ENCODE measurements at places on chromosomes 4 and X.
A peak's percentile ranks its signal among the peaks of the same experiment; 100 is the strongest.

DNA sequence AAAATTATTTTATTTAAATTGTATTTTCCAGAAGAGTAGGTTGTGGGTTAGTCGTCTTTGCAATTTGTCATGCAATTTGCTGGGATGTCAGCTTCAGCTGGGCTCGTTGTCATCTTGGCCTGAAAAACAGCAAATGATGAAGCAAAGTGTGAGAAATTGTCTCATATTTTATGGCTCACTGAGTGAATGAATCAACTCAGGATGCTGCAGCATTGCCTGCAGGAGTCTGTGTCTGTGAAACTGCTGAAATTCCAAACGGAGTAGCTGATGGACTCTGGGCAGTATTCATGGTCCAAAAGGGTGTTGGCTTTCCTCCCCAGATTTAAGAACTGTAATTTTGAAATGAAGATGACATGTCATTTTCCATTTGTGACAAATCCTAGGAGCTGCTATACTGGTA is 37.2 kb downstream of the CXCL8 start:
- DNase-seq: peak; percentile 13

- DNase-seq: no peak
Measured at GRCh38 chr4:54473798-54474197, 184.0 kb upstream of the KIT start.

- DNase-seq: peak; percentile 47
Measured at GRCh38 chr4:16496501-16496900, 270.2 kb upstream of the TAPT1 start.

DNA sequence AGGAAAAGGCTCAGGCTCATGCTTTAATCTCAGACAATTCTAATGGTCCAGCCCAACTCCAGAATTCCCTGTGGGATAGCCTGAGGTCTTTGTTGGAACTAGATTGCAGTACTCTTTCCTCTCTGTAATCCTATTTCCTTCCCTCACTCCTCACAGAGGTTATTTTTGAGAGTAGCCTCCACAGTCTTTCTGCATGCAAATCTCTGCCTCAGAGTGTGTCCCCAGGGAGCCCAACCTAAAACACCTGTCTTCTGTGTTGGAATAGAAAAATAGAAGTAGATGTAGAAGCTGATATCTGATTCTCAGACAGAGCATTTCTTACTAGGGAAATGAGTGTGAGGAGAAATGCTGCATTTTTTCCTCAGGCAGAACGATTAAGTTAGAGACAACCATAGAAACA is 915.5 kb upstream of the EPHA5 start:
- no peak for DNase-seq

- DNase-seq: no peak
Measured at GRCh38 chr4:185167234-185167633, 24.2 kb downstream of the SLC25A4 start.

GRCh38 chr4:88009871-88010270 is 2.4 kb downstream of the PKD2 start:
- DNase-seq: no peak

GRCh38 chrX:55336176-55336575 is 71.5 kb upstream of the PAGE3 start:
- DNase-seq: no peak

- DNase-seq: peak; percentile 6
Measured at GRCh38 chrX:55758033-55758432, 40.5 kb downstream of the RRAGB start.

- no peak for DNase-seq
Measured at GRCh38 chrX:45157647-45158046, 43.0 kb downstream of the DIPK2B start.

DNA sequence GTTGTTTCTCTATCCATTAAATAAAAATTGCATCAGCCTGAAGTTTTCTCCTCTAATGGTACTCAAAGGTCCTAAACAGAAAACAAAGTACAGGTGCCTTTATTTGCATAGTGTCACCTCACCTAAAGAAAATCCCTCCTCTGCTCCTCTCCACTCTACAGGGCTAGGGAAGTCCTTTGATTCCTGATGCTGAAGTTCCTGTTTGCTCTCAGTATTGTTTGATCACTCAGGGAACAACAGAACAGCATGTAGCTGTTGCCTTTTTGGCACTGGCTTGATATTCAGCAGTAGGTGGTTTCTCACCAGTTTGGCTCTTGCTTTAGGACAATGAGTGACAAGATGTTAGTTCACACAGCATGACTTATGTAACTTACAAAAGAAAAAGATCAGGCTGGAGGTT is 156.2 kb upstream of the SLC7A11 start:
- DNase-seq: no peak

DNA sequence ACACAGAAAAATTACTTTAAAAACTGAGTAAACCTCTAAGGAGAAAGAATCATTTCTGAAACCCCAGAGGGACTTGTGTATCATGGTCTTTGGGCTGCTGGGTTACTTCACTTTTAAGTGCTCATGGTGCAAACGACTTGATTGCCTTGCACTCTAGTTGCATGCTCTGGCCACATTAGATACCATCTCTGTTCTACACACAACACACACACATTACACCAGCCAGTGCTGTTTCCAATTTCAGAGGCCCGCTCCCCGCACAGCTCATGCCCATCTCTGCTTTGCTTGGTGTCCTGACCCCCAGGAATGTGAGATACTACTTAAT is 2.1 kb downstream of the PPP3CA start:
- no peak for DNase-seq

DNA sequence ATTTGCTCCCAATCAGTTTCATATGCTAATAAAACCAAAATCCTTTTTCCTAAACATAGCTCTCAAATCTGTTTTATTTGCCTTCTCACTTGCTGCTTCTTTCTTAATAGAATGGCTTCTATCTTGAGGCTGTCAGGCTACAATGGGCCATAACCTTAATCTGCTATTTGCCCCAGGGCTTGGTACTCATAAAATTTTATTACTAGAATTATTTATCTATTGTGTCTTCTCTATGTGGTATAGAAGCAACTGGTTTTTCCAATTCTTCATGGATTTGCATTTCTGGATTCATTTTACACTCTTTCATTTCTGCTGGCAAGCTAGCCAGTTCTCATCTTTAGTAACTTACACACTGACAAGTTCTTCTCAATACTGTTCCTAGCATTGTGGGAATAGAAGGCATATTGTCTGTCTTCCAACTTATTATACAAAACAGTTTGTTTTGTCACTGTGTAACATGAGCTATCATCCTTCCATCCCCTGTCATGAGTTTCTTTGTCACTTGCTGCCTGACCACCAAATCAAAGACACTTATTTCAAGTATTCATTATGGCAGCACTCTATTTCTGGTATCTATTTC is 96.6 kb upstream of the KCNIP4 start:
- no peak for DNase-seq

DNA sequence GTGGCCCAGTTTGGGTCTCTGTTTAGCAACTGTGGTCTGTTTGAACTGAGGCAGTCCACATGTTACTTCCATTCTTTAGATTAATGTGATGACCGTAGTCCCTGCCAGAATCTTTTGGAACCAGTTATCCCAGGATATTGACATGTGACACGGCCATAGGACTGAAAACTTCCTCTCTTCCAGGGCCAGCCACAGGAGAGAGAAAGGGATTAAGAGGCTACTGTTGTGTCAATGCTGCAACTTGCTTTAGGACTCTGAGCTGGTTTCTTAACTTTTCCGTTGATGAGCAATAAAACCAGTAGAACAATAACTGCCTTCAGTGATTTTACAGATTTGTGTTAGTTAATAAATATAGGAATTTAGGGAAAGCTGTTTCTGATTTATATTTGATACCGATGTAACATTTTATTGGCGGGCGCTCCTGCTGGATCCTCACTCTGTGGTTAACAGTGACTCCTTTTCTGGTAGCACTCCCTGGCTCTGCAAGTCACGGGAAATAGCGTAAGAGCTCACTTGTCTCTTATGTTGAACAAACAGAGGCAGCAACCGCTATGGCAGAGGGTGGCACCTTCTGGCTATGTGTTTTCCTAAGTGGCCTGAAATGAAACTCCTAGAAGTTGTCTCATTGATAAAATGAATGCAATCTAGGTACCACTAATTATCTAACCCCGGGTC is 2.5 kb downstream of the TENM3 start:
- no peak for DNase-seq

DNA sequence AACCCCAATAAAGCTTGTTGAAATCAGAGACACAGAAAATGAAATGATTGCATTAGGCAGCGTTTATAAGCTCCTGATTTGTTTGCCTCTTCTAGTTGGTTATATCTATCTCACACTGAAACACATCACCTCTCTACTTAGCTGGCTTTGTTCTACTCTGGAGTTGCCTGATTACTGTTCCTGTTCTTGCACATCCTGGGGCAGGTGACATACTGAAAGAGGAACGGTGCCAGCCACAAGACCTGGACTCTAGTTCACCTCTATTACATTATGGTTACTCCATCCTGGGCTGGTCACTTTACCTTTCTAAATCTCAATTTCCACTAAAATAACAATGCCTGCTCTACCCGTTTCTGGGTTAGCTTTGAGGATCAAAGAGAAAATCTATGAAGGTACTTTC is 47.9 kb downstream of the TRIM2 start:
- DNase-seq: no peak

DNA sequence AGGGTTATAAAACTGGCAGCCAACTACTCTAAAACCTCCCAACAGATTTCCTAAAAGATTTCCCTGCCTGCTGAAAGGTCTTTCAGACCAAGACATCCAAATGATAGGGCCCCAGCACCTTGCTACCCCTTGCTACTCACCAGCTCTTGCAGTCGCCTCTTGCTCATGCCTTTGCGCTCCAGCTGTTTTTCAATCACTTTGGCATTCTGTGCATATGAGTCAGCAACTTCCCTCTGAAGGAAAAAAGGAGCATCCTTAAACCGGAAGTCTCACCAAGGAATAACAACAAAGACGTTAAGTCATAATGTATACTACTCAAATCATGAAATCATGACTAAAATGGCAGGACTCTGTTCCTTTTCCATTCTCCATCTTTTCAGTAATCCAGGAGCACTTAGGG is 24.0 kb downstream of the STEEP1 start:
- peak; percentile 20 for DNase-seq

DNA sequence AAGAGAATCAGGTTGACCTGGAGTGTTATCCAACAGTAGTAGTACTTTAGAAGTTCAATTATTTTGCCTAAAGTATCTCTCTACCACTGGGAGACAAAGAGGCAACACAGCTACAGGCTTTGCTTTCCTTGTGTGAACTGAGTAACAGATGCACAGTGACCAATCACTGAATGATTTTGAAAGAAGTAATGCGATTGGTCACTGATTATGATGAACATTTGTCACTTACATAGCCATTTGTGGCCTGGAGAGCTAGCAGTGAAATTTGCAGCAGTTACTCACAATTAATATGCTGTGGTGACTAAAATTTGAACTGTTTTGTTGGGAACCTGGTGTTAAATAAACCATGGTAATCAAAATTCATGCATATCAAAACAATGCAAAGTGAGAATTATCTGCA is 508.7 kb upstream of the DIPK2B start:
- DNase-seq: no peak

- DNase-seq: no peak
Measured at GRCh38 chr4:77073981-77074380, 1.8 kb downstream of the CCNI start.

- DNase-seq: no peak
Measured at GRCh38 chr4:153082322-153083301, 121.6 kb upstream of the TRIM2 start.

- DNase-seq: no peak
Measured at GRCh38 chrX:110442635-110443034, 84.0 kb downstream of the RTL9 start.

DNA sequence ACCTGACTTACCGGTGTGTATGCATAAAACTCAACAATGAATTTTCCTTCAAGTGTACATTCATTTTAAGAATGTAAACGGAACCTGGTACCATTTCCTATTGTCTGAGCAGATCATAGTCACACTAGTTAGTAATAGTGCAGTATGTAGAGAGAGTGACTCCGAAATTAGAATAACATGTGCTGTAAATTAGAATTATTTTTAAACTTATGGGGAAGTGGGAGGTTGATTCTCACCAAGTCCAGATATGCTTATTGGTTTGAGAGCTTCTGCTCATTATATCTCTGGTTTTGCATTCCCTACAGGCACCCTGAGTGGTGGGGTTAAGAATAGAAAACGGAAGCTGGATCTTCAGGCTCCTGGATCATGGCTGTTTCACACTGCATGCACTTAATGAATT is 39.6 kb downstream of the KLF3 start:
- DNase-seq: no peak

GRCh38 chr4:72109364-72109763 is 77.6 kb downstream of the NPFFR2 start:
- DNase-seq: no peak

DNA sequence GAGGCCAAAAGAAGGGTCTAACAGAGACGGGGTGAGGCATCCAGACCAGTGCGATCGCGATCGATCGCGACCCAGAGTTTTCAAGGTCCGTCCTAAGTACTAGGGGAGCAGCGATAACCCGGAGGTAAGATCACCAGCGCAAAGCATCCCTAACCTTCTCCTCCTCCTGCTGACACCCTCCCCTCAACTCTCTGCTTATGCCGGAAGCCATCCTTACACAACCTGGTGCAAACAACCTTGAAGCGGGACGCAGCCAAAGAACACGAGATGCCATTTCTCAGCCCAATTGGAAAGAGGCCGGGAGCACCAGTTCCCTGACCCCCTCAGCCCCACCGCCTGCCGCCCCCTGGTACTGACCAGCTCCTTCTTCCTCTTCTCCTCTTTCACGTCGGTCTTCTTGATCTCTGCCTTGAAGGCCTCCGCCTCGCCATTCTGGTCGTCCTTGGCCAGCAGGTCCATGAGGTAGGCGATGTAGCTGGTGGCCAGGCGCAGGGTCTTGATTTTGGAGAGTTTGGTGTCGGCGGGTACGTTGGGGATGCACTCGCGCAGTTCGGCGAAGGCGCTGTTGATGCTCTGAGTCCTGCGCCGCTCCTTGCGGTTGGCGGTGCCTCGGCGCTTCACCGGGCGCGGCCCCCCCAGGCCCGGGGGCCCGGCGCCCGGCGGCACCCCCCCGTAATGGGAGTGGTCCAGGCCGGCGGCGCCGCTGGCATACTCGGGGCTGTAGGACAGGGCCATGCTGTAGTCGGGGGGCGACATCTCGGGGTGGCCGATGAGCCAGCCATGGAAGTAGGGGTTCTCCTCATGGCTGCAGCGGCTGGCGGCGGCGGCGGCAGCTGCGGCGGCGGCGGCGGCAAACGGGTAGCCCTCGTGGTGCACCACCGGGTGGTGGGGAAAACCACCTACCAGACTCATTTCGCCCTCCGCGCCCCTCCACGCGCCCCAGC is 1.4 kb downstream of the HAND2 start:
- no peak for DNase-seq

DNA sequence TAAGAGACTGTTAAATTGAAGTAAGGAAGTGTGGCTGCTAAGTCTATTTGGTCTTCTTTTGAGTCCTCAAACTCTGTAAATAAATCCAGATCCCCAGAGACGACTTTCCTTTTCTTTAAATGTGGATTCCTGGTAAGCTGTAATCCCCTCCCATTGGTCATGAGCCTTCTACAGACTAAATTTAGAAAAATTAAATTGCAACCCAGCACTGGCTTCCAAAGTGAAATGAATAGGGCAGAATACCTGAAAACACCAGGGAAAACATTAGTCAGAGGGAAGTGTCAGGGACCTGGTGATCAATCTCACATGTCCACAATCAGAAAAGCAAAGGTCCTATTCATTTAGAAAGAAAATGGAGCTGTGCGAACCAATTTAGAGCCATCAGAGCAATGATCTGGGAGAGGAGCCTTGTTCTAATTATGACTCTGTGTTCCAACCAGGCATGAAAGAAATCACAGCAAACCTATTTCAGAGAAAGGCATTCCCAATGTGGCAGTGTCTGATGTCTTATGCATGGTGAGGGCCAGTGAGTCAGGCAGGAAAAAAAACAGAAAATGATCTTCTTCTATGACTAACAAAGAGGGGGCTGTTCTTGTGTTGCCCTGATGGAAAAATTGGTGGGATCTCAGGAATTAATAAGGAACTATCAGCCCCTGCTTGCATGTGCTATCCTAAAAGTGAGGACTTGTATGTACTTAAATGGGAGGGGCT is 19.8 kb upstream of the CCDC149 start:
- DNase-seq: no peak

- peak; percentile 20 for DNase-seq
Measured at GRCh38 chr4:2472187-2472586, 3.3 kb downstream of the RNF4 start.

Measured in fibroblast of the conjunctiva (primary cell).